AG09319 (cell line): ENCODE measurements at places on chromosomes 4 and X.

- no peak for DNase-seq
These were observed 407.0 kb downstream of the KLHL4 start for GRCh38 chrX:87924619-87925018.

- DNase-seq = no peak
These were observed 80.0 kb downstream of the ARSJ start for GRCh38 chr4:113899271-113900070.

GRCh38 chr4:179328627-179329026 is 1886.4 kb upstream of the AGA start:
- no peak for DNase-seq

DNA sequence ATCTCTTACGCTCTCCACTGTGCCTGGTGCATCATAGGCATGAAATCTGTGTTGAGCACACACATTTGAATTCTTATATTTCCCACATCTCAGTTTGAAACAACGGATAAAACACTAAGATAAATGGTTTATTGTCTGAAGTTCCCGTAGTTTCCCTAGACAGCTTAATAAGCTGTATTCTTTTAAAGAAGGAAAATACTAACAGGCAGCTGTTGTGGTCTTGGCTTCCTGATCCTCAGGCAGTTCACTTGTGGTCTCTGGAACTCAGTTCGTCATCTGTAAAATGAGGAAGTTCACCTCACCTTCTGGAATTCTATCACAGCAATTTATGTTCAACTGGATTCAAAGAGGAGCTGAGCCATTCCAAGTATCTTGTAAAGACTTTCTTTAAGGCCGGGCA is 1805.6 kb upstream of the TENM3 start:
- no peak for DNase-seq

- DNase-seq = no peak
These were observed 4.1 kb upstream of the NR0B1 start for GRCh38 chrX:30313322-30313721.

DNA sequence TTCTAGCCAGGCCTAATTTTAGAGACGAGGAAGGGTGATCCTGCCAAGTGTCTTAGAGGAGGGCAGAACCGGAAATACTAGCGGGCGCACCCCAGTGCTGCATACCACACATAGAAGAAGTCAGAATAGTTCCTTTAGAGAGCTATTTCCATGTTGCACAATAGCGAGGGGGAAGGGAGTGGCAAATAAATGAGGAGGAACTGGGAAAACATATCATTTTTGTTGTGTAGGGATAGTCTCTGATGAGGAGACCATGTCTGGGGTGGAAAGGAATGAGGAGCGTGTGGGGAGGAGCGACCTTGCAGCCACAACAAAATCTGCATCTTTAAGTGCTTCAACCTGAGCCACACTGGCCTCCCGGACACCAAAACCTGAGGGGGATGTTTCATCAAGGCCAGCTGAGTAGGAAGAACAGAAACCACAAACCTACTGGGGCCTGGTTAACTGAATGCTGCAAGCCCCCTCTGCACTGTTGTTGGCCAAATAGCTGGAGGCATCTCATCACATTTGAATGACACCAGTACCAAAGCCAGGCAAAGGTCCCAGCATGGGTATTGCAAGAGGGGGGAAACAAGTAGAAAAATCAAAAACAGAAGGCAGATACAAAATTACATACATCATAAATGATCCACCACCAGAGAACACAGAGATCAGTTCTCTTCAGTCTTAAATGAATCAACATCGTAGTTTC is 26.7 kb upstream of the C1QTNF7 start:
- peak; percentile 62 for DNase-seq

DNA sequence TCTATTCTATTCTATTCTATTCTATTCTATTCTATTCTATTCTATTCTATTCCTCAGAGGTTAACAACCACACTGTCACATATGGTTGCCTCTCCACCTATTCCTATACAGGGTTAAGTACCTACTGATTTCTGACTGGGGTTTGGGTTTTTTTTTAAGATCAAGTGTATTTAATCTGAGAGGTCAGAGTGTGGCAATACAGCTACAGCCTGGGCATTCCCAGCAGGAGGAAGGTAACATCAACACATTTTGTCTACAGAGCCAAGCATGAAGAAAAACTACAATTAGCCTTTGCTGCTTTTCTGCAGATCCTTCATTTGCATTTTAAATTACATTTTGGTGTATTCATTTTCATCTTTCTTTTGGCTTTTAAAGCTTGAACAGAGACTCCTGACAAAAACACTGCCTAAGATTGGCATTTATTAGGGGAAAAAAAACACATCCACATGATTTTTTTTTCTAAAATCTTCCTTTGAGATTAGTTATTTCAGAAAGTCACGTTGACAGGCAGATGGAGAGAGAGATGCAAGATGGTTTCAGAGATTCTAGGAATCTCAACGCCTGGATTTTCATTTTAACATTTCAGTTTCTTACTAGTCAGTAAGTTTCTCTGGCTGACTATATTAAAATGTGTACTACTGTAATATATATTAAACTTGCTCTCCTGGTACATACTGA is 255.9 kb upstream of the TET2 start:
- DNase-seq = no peak

DNA sequence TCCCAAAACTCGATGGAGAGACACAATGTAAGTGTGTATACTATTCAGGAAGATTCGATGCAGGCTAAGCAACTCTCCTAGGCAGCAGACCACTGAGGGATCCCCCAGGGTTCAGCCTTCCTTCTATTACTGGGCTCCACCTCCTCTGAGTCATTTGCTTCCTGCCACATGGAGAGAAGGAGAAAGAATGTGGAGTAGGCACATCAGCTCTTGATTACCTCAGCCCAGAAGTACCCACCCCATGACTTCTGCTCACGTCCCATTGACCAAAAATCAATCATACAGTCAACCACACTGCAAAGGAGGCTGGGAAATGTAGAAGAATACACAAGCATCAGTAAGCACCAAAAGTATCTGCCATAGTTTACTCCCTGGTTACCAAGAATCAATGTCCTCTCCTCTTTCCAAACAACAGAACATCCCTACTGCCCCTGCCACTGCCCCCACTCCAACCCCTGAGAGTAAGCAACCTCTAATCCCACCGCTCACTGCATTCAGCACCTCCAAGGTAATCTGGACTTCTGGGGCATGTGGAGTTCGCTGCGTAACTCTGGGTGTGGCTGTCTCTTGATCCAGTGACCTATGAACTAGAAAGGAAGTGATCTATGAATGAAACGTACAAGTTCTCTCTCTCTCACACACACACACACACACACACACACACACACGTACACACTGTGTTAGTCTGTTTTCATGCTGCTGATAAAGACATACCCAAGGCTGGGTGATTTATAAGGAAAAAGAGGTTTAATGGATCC is 91.2 kb upstream of the C1QTNF7 start:
- DNase-seq = no peak

- no peak for DNase-seq
These were observed 74.2 kb downstream of the ADGRL3 start for GRCh38 chr4:61274286-61274685.

- DNase-seq = peak; percentile 70
These were observed 25.6 kb downstream of the NR0B1 start for GRCh38 chrX:30283456-30284200.

- no peak for DNase-seq
These were observed 32.3 kb downstream of the BCOR start for GRCh38 chrX:40065296-40066046.

GRCh38 chrX:48933757-48934156 is 14.9 kb upstream of the PIM2 start:
- DNase-seq = no peak

DNA sequence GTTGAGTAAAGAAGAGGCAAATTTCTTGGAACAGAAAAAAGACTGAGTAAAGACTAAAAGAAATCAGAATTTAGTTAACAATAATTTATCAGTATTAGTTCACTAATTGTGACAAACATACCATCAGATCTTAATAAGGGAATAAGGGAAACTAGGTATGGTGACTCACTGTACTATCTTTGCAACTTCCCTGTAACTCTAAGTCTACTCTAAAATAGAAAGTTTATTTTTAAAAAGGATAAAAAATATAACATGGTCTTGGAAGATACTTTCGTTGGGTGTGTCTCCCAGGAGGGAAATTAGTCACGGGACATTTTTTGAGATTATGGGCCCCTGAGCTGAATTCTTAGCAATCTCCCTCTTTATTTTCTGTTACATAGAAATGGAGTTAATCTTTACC is 97.3 kb downstream of the EMCN start:
- no peak for DNase-seq

- no peak for DNase-seq
These were observed 1333.0 kb downstream of the PCDH19 start for GRCh38 chrX:99077099-99077498.

GRCh38 chrX:9151772-9152307 is 117.9 kb upstream of the FAM9B start:
- no peak for DNase-seq

GRCh38 chr4:128275346-128275745 is 12.3 kb downstream of the PGRMC2 start:
- DNase-seq = no peak

GRCh38 chrX:31224381-31225012 is 152.7 kb upstream of the FTHL17 start:
- DNase-seq = no peak

GRCh38 chr4:86250619-86251018 is 109.2 kb downstream of the MAPK10 start:
- DNase-seq = no peak

GRCh38 chr4:176971576-176972115 is 178.9 kb upstream of the VEGFC start:
- DNase-seq = no peak

GRCh38 chr4:152000518-152000917 is 239.7 kb upstream of the GATB start:
- DNase-seq = no peak

GRCh38 chr4:129788486-129788885 is 692.5 kb downstream of the C4orf33 start:
- DNase-seq = no peak
